Activated CD4-positive, alpha-beta T cell treated with anti-CD3 and anti-CD28 coated beads, Interleukin-2, amount 50 U/mL, for 4 hours (primary cell): ENCODE measurements at places on chromosomes 3 and 15.

GRCh38 chr15:98980899-98981228, 26.7 kb downstream of the PGPEP1L start:
- DNase-seq, result no peak

DNA sequence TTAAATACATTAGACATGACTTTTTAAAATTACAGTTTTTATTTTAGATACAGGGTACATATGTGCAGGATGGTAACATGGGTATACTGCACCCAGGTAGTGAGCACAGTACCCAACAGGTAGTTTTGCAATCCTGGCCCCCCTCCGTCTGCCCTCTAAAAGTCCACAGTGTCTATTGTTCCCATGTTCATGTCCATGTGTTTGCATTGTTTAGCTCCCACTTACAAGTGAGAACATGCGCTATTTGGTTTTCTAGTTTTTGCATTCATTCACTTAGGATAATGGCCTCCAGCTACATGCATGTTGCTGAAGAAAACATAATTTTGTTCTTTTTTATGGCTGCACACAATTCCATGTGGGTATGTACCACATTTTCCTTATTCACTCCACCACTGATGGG, 23.8 kb downstream of the C3orf70 start:
- DNase-seq, result no peak

GRCh38 chr15:45521596-45522327, 793 bp downstream of the SLC30A4 start:
- DNase-seq, result no peak

DNA sequence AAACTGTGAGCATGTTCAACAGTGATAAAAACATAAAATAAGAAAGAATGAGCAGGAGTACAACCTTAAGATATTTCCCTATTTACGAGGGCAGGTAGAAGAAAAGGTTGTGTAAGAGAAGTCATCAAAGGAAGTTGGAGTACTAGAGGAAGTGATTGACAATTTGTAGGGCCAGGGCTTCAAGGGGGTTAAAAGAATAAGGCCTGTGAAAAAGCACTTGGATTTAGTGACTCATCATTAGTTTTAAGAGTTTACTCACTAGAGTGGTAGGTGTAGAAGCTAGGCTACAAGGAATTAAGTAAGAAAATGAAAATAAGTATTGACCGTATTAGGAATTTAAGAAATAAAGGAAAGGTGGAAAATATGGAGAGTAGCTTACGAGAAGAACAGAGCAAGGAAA, 23.6 kb downstream of the KCNMB3 start:
- DNase-seq, result no peak

GRCh38 chr3:156036258-156037053, 83.9 kb upstream of the KCNAB1 start:
- no peak for DNase-seq
